ENCODE measurements at places on chromosomes 4 and X.

DNA sequence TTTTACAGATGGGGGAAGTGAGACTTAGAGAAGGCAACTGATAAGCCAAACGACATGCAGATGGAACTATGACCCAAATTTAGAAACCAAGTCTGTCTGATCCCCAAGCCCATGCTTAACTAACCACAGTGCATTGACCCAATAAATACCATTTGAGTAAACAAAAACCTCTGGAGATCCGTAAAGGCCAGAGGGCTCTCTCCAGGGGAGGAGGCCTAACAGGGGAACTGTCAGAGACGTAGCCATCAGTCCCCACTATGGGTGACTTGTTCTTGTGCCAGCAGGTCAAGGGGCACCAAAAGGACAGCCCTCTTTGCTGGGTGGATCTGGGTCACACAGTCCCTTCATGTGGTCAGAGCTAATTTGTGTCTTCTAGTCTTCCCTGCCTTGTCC, 420.2 kb downstream of the BCOR start:
- no peak for DNase-seq

DNA sequence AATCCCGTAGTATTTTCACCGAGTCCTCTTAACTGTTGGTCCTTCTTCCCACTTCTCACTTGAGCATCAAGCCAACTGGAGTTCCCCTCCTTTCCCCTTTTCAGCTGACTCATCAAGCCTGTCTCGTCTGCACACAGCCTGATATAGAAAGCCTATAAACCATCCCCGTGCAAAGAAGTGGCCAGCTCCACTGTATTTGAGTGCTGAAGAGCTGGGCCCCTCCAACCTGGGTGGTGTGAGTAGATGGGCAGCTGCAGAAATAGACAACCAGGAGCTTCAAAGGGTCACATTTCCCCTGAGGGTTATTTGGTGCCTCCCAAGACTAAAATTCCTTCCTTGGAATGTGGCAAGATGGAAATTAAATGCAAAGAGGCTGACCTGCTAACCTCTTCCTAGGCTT, 199.7 kb downstream of the HS6ST2 start:
- DNase-seq = no peak

GRCh38 chr4:57926311-57926710, 816.1 kb upstream of the IGFBP7 start:
- no peak for DNase-seq

GRCh38 chr4:10045481-10045880, 24.2 kb upstream of the SLC2A9 start:
- no peak for DNase-seq

DNA sequence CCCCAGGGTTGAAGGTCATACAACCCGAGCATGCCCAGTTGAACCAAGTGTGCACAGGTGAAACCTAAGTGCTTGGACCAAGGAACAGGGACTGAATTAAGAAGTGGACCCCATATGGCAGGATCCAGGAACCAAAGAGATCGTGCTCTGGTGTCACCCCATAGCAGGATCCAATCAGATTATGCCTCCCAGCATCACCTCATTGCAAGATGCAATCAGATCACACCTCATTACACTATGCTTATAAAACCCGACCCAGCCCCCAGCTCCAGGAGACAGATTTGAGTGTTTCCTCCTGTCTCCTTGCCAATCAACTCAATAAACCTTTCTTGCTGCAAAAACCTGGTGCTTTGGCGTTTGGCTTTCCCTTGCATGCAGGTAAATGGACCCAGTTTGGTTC, 37.6 kb downstream of the EFHC2 start:
- DNase-seq = no peak

- DNase-seq = no peak
These were observed 6.1 kb upstream of the SPON2 start for GRCh38 chr4:1178300-1179088.

DNA sequence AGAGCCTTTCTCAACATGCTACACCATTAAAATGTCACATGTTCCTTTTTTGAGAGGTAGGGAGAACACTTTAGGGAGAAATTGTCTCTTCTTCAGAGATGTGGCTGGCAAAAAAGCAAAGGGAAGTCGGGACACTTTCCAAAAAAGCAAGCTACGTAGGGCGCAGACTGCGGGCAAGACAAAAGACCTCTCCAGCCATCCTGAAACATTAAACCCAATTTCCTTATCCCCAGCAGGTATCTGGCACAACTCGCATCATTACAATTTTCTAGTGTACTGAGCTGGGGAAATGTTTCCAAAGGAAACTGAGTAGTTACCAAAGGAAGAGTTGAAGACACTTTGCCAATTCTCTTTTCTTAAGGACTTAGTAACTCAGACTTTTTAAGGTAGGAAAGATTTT, 116.0 kb downstream of the PACRGL start:
- DNase-seq = no peak

GRCh38 chrX:149490100-149490499, 15.0 kb downstream of the IDS start:
- DNase-seq = no peak

Measured in GM19239 (cell line).